Heart left ventricle (tissue), 16 donors: ENCODE measurements at places on chromosomes 2 and 18.

GRCh38 chr2:158786897-158787296 is 8.2 kb upstream of the DAPL1 start:
- no peak for DNase-seq

DNA sequence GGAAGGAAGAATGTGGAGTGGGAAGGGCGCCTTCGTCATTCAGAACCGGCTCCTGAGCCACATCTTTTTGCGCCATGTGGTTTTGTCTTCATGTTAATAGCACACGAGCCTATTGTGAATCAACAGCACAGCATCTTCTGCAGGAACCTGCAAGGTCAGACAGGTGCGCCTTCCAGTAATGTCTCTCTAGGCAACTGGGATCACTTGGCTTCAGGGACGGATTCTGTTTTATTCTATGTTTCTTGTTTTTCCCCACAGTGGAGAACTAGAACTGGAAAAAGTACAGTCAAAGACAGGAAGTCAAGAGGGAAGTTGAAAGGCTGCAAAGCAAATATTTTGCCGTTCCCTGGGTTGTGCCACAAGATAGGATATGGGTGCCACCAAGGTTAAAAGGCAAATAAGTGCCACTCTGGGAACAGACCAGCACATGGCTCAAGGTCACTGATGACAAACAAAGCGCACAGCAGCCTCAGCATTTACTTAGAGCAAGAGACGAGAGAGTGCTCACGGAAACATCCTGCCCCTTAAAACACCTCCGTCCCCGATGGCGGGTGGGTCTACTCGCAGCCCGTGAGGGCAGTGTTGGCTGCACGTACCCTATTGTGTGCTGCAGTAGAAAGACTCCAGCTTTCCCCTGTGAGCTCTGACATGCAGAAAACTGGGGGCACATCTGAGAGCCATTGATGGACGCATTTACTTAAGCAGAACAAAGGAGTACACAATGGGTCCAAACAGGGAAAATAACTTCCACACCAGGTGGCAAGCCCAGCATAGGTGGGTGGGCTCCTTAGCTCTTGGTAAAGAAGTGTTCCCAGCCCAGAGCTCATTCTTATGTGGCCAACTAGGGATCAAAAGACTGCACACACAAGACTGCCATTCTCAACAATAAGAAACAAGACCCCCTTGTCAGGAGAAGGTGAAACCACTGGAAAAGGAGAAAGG is 107.2 kb upstream of the PARD3B start:
- DNase-seq = no peak

DNA sequence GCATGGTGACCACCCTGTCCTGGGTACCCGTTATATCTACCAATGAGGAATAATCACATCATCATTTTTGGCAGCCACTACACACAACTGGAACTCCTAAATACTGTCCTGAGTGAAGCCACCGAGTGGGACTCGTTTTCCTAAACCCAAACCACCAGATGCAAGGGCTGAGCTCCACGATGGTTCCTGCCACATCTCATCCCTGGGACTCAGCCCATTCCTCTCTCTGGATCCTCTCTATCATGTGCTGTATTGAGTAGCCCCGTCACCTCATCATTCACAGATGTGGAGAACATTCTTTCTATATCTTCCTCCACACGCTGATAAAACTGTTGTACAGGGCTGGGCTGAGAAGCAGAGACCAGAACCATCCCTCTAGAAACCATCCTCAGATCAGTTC is 79.4 kb upstream of the SMAD7 start:
- DNase-seq = no peak

DNA sequence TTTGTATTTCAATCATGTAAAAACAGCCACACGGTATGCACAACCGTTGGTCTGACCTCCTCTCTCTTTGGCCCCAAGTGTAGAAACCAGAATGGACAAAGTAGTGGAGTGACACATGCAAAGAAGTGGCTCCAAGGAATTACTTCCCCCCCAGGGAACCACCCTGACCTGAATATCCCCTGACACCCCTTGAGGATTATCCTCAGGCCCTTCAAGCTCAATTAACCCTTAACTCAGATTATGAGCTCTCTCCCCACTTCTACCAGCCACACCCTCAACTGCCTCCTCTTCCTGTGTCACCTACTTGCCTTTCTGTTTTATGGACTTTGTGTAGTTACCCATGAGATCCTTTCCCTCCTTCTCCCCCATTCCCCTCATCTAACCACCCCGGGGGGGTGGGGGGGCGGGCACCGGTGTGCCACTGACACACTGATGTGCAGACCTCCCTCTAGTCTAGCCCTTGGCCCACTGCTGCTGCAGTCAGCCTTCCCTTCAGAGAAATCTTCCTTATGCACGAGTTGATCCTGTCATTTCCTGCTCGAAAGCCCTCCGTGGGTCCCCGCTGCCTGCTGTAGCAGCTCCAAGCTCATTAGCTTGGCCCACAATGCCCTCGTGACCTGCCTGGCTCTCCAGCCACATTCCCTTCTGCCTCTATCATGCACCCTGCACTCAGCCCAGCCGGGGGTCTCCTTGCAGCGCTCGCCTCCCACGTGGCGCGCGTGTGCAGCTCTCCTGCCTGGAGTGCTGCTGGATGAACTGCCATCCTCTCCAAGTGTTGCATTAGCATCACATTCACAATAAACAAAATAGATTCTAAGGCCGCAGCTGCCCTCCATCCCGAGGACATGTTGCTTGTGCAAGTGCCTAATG is 40.1 kb upstream of the TMEM177 start:
- no peak for DNase-seq

- DNase-seq = no peak
These were observed 76.5 kb downstream of the HNRNPLL start for GRCh38 chr2:38526195-38526594.

DNA sequence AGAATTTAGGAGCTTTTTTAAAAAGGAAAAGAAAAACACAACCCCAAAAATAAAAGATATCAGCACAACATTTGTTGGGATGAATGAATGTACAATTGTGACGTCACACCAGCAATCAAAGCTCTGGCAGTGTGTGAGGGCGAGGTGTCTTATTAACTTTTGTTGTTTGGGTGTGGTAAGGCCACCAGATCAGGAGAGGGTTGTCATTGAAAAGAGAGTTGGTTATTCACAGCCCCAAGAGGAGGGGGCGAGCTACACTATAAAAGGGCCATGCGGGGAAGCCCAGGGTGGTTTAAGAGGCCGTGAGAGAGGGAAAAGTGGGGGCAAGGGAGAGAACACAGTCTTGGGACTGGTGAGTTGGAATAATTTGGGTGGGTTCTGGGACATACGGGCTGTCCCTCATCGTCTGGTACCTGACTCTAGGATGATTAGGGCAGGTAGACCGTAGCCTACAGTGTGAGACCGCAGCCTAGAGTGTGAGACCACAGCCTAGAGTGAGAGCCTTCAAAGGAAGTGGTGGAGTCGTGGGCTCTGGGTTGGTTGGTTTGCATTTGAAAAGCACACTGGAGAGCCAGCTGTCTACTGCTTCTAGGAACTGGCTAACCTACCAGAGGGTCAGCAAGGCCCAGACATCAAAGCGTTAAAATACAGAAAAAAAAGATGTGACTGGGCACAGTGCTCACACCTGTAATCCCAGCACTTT is 128.4 kb downstream of the INO80D start:
- no peak for DNase-seq

- DNase-seq = no peak
These were observed 39.9 kb downstream of the DNAH6 start for GRCh38 chr2:84556190-84556589.
